ENCODE measurements at places on chromosomes 4 and X. TPM values are rescaled to one million over a fixed set of nuclear protein-coding genes. Genes with fewer than 3 reads are reported as not detected.

GRCh38 chr4:89497517-89498308 lies 190.1 kb upstream of the GPRIN3 start:
- H3K27ac ChIP-seq: no peak overlapping the region
- no peaks in the 10 kb centered on the region for H3K27me3 ChIP-seq
- H3K4me3 ChIP-seq: no peak overlapping the region

Gene GPR50
- not detected for total RNA-seq

GRCh38 chr4:145487631-145488030 lies 6.0 kb downstream of the SMAD1 start:
- no peak overlapping the region for H3K4me3 ChIP-seq
- H3K27ac ChIP-seq: no peak overlapping the region
- no peaks in the 10 kb centered on the region for H3K27me3 ChIP-seq
- peaks cover 25% of the 10 kb centered on the region for H3K4me1 ChIP-seq

Gene GC
- not detected for total RNA-seq

Measured in thoracic aorta (tissue), 2 donors.